ENCODE measurements at places on chromosomes 16 and 17.

GRCh38 chr17:15662681-15663080, 21.4 kb downstream of the TRIM16 start:
- DNase-seq, result no peak

GRCh38 chr17:62797959-62798358, 10.2 kb downstream of the MARCHF10 start:
- no peak for DNase-seq

GRCh38 chr16:62035115-62036092, 834 bp downstream of the CDH8 start:
- DNase-seq, result no peak

DNA sequence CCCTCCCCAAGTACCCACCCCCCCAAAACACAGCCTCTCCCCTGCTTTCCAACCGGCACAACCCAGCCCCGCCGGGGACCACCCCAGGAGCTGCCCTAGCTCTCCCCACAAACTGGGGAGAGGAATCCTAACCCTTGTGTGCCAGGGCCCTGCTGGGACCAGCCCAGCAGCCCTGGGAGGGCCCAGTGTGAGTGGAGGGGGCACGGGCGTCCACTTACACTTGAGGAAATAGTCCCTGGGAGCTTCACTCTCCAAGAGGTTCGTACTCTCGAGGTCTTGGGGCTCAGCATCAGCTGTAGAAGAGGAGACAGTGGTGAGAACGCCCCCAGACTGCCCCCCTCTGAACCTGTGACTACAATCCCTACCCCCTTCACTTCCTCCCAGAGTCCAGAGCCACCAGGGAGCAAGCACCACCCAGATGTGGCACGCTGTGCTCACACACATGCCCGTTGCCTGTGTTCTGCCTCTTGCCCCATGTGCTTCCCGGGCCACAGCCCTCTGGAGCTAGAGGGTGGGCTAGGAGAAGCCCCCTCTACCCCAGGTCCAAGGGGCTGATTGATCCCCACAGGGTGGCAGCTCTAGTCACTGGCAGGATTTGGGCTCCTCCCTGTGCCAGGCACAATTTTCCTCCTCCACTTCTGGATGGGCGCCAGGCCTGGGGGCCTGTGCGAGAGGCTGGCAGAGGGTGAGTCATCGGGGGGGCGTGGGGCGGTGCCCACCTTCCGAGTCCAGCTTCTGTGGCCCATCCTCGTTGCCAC, 3.0 kb downstream of the TRIM47 start:
- DNase-seq, result no peak

DNA sequence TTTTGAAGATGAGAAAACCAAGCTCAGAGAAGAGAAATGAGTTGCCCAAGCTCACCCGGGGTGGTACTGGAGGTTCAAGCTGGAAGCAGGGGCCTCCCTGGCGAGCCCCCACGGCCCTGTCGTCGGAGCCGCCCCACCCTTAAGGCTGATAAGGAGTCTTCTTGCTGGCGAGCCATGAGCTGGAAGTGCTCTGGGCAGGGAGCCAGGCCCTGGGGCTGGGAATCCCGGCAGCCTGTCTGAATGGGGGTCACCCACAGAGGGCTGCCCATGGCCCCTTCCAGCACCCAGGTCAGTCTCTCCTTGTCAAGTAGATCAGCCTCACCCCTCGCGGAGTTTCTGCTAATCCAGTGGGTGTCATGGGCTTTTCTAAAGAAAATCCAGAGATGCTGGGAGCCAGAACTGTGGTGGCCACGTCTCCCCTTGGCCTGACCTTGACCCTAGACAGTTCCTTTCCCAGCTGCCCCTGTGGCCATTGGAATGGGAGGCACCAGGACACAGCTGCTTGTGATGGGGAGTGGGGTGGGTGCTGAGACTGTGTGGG, 1.2 kb upstream of the P2RX1 start:
- DNase-seq, result no peak

DNA sequence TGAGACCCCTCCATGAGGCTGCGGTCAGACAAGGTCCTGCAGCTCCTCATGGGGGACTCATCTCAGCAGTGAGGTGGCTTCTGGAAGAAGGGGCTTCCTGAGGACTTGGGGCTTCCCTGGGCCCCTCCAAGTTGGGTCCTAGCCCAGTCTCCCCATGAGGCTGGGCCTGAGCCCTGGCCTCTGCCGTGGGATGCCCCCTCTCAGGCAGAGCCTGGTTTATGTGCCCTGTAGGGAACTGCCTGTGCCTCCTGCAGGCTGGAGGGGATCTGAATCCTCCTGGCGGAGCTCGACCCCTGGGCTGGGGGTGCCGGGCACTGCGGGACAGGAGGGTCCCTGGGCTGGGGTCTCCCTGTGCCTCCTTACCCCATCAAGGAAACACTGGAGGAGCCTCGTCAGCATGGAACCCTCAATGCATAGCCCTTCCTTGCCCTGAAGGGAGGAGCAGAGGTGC, 45.8 kb downstream of the TNFRSF13B start:
- no peak for DNase-seq

Data from GM10248 (cell line).